ENCODE measurements at places on chromosomes 12 and 14.

DNA sequence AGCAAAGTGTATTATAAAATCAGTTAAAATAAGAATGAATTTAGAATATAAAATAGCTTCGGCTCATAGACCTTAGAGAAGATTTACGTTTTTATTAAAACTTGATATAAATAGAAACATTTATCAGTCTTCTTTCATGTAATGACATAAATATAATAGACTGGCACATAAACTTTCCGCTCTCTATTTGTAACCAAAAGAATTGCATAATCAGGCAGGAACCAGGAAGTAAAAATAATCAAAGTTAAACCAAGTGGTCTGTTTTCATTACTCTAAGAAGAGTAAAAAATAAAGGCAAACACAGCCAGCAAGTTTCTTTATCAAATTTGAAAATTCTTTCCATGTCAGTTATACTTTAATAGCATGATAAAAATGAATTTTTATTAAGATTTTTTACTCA is 46.3 kb upstream of the ATP2A2 start:
- no peak for DNase-seq

- no peak for DNase-seq
These were observed 2.4 kb downstream of the AGAP2 start for GRCh38 chr12:57735952-57736740.

DNA sequence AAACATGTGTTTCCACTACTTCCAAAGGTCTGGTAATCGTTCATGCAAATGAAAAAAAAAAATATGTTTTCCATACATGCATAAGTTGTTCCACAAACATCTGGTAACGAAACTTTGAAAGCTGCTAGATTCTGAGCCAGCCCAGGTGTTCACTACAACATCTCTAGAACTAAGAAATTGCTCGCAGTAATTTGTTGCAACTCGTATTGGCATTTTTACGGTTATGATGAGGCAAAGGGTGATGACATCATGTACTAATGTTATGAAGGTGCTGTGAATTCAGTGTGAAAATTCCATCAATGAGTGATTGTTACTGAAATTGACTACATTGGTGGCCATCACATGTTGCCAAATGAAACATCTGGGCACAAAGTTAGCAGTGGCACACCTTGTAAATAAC is 31.9 kb upstream of the CCDC91 start:
- DNase-seq = no peak

- no peak for DNase-seq
These were observed 2.7 kb upstream of the SAMD4A start for GRCh38 chr14:54564071-54564867.

- no peak for DNase-seq
These were observed 400 bp downstream of the LRP1 start for GRCh38 chr12:57128519-57129247.

DNA sequence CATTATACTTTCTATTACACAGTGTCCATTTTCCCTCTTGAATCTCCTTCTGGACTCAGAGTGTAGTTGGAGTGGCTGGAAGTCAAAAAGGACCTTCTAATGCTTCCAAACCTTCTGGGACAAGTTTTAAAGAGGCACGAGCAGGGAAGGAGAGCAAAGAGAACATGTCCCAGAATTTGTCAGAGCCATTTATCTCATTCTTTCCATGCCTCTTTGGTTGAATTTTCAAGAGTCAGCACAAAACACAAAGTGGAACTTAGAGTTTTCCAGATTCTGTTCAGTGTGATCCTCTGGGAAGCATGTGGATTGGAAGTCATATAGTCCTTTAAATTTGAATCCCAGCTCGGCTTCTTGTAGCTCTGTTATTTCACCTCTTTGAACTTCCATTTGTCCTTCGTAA is 138.2 kb upstream of the PWP1 start:
- no peak for DNase-seq

GRCh38 chr12:124883263-124884130 is 19.8 kb upstream of the SCARB1 start:
- no peak for DNase-seq

- no peak for DNase-seq
These were observed 43.2 kb downstream of the SSPN start for GRCh38 chr12:26238341-26239121.

DNA sequence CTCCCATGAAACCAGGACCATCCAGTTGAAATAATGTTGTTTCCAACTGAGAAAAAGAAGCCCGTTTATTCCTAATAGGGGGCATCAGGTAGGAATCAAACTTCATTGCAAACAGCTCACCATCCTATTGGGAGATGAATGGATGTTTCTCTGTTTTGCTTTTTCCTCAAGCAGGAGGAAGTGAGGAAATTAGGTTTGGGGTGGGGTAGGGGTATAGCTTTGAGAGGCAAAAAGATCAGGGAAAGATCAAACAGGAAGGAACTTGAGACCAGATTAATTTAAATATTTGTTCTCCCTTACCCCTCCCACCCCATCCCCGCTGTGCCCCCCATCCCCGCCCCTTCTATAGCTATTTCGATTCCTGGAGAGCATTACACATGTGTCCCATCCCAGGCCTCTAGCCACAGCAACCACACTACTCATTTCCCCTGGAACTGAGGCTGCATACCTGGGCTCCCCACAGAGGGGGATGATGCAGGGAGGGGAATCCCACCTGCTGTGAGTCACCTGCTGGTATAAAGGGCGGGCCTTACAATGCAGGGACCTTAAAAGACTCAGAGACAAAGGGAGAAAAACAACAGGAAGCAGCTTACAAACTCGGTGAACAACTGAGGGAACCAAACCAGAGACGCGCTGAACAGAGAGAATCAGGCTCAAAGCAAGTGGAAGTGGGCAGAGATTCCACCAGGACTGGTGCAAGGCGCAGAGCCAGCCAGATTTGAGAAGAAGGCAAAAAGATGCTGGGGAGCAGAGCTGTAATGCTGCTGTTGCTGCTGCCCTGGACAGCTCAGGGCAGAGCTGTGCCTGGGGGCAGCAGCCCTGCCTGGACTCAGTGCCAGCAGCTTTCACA is at the start of gene IL23A:
TSS of gene IL23A (plus strand) at position 577 of the 850 bp plus-strand sequence. CDS start at position 738, 161 bp downstream.
- DNase-seq = peak; percentile 89

DNA sequence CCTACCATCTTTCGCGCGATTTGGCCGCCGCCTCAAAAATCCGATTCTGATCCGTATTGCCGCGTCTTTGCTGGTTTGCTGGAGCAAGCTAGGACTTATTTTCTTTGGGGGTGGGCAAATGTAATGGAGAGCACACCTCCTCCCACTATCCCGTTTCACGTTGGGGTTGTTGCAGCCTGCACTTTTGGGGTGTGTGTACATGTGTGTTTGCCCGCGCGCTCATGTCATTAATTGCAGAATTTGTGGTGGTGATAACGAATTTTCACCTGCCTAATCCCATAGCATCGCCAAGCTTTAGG is 657 bp downstream of the METAP2 start:
- no peak for DNase-seq

DNA sequence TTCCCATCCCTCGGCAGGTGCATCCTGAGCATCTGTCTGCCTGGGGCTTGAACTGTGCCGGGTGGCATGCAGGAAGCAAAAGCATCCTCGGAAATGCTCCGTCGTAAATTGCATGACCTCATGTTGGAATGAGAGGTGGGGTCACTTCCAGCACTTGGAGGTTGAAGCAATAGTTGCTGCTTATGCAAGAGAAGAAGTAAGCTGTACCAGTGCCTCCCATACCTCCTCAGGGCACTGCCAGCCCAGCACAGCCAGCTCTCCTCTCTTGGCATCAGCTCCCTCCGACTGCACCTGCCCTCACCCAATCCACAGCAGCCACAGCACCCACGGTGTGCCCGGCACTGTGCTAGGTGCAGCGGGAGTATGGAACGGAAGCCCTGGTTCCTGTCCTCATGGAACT is 11.5 kb downstream of the TEAD4 start:
- DNase-seq = no peak

DNA sequence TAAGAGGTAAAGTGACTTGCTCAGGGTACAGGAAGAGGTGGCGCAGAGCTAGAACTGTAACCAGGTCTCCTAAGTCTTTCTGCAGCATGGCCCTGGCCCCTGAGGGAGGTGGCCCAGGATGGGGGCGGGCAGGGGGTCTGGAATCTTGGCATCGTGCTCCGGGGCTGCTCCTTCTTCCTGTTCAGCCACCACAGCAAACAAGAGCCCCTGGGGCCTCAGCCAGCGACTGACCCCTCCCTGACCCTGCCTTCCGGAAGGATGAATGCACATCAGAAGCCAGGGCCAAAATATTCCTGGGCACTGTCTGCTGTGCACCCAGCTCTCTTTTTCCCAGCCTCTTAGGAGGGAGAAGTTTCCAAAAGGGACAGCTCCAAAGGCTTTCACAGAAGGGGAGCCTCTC is 242.8 kb downstream of the DPF3 start:
- DNase-seq = no peak

DNA sequence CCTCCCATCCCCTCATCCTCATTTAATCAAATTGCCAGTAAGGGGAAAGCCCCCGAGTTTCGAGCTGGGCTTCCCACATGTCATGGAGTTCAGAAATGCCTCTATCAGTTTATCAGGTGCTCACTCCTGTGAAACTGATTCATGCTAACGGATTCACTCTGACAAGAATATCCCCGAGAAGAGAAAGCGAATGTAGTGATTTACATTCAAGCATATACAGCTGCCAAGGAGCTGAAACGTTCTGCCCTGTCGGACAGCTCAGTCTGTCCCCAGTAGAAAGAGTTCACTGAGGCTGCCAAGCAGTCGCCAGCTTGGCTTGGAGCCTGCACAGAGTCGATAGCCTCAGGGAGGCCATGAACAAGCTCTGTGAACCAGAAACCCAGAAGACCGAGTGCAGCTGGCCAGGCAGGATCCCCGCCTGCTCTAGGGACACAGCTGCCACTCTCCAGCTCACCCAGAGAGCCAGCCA is 88.4 kb downstream of the TMCC3 start:
- no peak for DNase-seq

All from stimulated activated CD8-positive, alpha-beta memory T cell treated with anti-CD3 and anti-CD28 coated beads, Interleukin-4, amount 100 ng/mL, for 48 hours (primary cell).